ENCODE measurements at places on chromosomes 11 and 22.

GRCh38 chr11:79253280-79253679, 187.6 kb downstream of the TENM4 start:
- no peak for DNase-seq

DNA sequence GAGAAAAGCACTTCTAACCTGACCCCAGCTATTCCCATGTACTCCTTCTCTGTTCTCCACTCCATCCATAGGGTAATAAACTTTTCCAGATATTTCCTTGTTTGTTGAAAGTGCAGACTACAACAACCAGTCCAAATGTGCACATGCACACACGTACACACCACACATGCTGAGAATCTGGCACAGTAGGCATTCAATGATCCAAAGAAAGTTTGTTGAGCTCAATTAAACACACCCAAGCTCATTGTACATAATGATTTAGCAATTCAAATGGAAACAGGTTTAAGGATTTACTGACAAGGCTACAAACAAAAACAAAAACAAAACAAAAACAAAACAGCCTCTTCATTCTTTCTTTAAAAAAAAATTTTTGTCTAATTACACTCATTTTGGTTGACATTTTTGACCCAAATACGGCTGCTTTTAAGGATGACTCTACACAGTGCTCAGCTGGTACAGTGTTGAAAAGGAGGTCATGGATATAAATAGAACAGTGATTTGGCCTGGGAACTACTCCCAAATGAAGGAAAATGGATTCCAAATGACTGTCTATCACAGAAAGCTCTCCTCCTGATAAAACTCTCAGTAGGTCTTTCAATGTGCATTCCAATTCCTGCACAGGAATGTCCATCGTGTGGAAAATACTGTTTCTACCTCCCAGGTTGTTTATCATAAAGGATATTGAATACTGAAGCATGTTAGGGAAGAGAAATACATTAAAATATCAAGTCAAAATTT, 232.2 kb downstream of the GUCY1A2 start:
- no peak for DNase-seq

DNA sequence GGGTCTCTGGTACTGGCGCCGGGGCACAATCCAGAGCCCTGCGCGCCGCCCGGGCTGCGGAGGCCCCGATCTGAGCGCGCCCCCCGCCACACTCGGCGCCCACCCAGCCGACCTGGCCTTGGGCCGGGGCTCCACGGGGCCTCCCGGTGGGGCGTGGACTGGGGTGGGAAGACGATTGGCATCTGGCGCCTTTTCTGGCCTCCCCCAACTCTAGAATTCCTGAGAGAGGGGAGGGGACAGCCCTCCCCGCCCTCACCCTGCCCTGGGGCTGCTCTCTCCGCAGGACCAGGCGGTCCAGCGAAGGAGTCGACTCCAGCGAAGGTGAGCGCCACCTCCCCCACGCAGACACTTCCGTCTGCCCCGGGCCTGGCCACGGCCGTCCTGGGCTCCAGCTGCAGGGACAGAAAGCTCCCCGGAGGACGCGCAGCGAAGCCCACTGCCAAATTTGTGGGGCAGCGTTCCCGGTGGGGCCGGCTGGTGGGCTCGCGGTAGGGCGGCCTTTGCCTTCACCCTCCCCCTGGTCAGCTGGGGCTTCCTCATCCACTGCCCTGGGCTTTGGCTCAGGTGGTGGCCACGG, 593 bp downstream of the SSH3 start:
- DNase-seq = no peak

DNA sequence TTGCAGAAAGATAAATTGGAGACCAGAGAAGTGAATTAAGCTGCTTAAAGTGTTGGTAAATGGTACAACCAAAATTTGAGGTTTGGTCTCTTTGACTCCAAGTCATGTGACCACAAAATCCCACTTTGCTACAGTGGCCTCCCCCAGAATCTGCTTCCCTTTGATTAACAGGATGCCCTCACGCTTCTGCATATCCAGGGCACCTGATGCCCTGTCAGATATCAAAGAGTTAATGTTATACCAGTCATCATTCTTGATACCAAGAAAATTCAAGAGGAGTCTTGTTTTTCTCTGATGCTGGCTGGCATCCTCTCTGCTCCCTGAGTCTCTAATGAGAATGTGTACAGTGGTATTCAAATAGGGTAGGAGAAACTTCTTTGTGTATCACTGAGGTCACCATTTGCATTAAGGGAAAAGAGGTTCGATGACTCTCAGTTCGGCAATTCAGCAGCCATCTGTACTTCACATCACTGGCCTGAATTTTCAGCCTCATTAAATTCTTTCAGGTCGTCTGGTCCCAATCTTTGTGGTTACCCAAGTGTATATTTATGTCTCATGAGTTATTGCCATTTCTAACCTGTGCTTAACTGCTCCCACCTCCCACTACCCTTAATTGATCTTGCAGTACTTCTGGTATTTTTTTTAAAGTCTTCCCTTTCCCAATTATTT, 73.9 kb downstream of the BDNF start:
- DNase-seq = no peak

- DNase-seq = no peak
Observed at GRCh38 chr22:37225481-37225880, 13.2 kb upstream of the SSTR3 start.

GRCh38 chr22:31776231-31776630, 22.4 kb downstream of the DEPDC5 start:
- no peak for DNase-seq

- DNase-seq = no peak
Observed at GRCh38 chr11:67996622-67997474, 7.0 kb downstream of the UNC93B1 start.

GRCh38 chr22:17047656-17048055, 37.1 kb upstream of the IL17RA start:
- no peak for DNase-seq

DNA sequence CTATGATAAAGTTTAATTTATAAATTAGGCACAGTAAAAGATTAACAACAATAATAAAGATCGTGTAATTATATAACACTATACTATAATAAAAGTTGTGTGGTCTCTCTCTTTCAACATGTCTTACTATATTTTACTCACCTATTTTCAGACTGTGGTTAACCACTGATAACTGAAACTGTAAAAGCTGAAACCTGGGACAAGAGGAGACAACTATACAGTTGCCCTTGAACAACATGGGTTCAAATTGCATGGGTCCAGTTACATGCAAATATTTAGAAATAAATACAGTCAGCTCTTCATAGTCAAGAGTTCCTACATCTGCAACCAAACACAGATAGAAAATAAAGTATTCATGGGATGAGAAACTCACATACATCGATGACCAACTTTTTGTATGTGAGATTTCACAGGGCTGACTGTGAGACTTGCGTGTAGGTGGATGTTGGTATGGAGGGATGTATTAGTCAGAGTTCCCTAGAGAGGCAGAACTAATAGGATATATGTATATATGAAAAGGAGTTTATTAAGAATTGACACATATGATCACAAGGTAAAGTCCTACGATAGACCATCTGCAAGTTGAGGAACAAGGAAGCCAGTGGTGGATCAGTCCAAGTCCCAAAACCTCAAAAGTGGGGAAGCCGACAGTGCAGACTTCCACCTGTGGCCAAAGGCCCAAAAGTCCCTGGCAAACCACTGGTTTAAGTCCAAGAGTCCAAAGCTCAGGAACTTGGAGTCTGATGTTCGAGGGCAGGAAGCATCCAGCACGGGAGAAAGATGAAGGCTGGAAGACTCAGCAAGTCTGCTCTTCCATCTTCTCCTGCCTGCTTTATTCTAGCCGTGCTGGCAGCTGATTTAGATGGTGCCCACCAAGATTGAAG, 359.5 kb downstream of the INSC start:
- DNase-seq = no peak

GRCh38 chr22:45934659-45935341, 42.2 kb downstream of the WNT7B start:
- no peak for DNase-seq

DNA sequence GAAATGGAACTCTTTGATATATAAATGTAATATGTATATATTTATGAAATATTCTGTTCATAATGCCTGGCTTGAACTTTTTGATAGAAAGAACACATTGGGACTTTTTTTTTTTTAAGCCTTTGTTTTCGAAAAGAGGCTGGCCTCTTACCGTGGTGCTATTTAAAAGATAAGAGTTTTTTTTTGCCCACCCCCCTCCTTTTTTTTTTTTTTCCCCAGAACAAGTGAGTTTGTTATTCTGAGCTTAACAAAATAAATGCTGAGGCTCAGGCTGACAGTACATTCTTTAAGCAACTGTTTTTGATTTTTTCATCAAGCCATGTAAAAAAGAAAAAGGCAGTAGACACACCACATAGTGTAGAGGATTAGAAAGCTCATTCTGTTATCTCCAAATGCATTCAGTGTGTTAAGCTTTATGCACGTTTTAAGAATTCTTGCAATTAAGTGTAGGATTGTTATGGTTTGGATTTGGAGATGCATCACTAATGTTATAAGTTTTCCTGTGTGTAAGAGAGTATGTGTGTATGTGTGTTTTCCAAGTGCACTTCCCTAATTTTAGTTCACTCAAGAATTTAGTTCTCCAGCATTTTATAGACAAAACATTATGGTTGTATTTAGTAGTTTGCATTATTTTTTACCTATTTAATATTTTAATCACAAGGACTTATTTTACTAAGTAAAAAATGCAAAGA, 12.0 kb downstream of the PDHX start:
- DNase-seq = no peak

- DNase-seq = no peak
Observed at GRCh38 chr11:94199136-94200130, 70.8 kb downstream of the PANX1 start.

GRCh38 chr11:110337570-110338193, 41.3 kb upstream of the RDX start:
- DNase-seq = no peak

GRCh38 chr22:35740616-35741015, 22.9 kb downstream of the APOL5 start:
- no peak for DNase-seq

- no peak for DNase-seq
Observed at GRCh38 chr11:75931124-75931523, 116.1 kb downstream of the UVRAG start.

DNA sequence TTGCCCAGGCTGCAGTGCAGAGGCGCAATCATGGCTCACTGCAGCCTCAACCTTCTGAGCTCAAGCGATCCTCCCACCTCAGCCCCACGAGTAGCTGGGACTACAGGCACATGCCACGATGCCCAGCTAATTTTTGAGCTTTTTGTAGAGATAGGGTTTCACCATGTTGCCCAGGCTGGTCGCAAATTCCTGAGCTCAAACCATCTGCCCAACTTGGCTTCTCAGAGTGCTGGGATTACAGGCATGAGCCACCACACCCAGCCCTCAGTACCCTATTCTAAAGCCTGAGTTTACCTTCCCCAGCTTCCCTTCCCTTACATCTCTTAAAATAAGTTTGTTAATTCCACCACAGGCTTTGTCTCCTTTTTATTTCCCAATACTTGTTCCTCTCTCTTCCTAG, 59.1 kb downstream of the AMBRA1 start:
- no peak for DNase-seq

DNA sequence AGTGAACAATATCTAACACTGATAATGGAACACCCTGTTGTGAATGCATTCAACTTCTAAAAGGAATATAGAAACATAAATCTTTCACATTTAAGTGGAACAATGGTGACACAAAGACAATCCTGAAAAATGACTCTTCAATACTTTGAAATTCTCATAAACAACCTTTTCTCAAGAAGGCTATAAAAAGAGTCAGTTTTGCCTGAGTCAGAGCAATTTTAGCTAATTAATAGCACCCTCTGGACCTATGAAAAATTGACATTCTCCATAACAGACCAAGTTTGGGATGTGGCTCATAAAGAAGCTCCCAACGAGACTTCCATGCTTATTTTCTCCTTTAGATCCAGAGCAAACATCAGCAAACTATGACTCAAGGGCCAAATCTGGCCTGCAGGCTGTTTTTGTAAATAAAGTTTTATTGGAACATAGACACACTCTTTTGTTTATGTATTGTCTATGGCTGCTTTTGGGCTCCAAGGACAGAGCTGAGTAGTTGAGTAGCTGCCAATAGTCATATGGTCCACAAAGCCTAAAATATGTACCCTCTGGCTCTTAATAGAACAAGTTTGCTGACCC, 108.0 kb downstream of the MAML2 start:
- no peak for DNase-seq

DNA sequence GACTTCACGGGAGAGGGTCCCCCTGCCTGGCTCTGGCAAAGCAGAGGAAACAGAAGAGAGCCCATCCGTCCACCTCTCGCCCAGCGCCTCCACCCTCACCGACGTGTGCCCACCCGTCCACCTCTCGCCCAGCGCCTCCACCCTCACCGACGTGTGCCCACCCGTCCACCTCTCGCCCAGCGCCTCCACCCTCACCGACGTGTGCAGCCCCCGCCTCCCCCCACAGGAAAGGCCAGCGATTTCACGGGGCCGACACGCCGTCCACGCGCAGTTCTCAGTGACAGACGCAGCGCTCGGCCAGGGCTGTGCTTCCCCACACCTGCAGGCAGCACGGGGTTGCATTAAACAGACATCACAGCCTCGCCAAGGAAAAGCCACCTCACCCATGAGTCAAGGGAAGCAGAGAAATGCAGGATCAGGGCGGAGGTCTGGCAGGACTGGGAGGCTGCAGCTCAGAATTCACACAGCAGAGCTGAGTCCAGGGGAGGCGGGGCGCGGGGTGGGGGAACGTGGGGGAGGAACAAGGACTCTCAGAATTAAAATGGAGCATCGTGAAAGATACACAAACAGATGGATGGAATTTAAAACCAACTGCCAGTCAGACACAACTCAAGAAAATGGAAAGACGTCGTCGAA, 377.7 kb downstream of the BRD1 start:
- no peak for DNase-seq

- no peak for DNase-seq
Observed at GRCh38 chr11:67268081-67268961, 2.0 kb downstream of the GRK2 start.

DNA sequence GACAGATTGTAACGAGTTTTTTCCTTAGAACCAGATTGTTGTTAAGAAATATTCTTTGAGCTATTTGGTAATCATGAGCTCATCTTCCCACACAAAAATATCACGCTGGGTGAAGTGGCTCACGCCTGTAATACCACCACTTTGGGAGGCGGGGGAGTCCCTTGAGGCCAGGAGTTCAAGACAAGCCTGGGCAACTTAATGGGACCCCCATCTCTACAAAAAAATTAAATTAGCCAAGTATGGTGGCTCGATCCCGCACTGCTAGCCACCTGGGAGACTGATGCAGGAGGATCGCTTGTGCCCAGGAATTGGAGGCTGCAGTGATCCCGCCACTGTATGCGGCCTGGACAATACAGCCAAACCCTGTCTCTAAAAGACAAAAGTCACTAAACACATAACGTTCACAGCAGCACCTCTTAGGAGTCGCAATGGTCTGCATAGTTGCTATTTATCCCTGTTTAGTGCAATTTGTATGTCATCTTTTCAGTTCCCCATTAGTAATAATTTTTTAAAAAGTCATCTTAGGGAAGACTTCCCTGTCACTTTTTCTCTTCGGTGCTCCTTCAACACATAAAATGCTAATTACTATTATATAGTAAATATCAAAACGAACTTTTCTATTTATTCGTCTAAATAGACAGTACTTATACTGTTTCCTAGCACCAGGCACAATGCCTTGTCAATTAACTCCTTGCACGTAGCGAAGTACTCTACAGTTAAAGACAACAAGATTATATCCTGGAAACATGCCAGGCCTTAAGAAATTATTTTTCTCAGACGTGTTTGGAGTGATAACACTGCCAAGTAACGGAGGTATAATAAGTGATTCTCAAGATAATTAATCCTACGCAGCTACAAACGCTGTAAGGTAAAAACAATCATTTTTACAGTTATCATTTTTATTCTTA, 1.1 kb downstream of the ST13 start:
- no peak for DNase-seq

Measured in cortex of kidney (tissue), 1 donor.